ENCODE measurements at places on chromosomes 2 and 18.

- DNase-seq = no peak
Measured at GRCh38 chr2:147373800-147374422, 470.9 kb upstream of the ACVR2A start.

DNA sequence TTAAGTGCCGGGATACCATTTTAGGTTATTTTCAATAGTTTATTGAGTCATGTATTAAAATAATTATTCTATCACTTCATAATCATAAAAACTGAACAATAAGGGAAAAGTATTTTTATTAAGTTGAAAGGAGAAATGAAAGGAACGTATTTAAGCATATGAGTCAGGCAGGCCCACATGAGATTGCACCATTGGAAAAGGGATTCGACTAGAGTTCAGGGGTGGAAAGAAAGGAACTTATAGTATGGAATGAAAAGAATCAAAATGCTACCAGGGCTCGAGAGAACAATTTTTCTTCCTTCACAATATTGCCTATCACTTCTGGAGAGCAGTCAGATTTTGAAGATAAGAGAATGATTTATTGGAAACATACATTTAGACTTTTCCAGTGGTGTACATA is 516.5 kb upstream of the NETO1 start:
- no peak for DNase-seq

GRCh38 chr2:26527726-26528585 is 50.0 kb upstream of the OTOF start:
- DNase-seq = no peak

- no peak for DNase-seq
Measured at GRCh38 chr2:57936216-57936615, 110.4 kb upstream of the VRK2 start.

DNA sequence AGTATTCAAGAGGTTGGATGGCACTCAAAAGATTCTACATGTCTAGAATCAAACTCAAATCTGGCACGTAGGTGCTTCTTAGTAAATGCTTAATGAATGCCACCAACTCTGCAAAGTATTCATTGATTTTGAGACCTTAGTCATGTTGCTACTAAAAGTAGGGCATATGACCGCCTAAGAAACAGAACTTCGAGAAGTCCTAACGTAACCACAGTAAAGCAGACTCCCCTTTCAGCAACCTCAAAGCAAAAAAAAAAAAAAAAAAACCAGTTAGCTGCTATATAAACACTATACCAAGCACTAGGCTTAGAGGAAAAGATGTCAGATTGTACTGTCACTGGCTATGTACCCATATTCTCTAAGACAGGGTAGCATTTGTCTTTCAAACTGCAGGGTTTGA is 33.9 kb downstream of the PTCD3 start:
- no peak for DNase-seq

GRCh38 chr2:219159771-219160185 is 837 bp downstream of the NHEJ1 start:
- no peak for DNase-seq

GRCh38 chr2:98027538-98027937 is 31.8 kb upstream of the TMEM131 start:
- DNase-seq = no peak

- DNase-seq = no peak
Measured at GRCh38 chr2:138652378-138652777, 127.8 kb downstream of the NXPH2 start.

- DNase-seq = no peak
Measured at GRCh38 chr2:98748292-98749065, 17.5 kb upstream of the MGAT4A start.

GRCh38 chr2:207724113-207724512 is 12.7 kb downstream of the CCNYL1 start:
- DNase-seq = no peak

DNA sequence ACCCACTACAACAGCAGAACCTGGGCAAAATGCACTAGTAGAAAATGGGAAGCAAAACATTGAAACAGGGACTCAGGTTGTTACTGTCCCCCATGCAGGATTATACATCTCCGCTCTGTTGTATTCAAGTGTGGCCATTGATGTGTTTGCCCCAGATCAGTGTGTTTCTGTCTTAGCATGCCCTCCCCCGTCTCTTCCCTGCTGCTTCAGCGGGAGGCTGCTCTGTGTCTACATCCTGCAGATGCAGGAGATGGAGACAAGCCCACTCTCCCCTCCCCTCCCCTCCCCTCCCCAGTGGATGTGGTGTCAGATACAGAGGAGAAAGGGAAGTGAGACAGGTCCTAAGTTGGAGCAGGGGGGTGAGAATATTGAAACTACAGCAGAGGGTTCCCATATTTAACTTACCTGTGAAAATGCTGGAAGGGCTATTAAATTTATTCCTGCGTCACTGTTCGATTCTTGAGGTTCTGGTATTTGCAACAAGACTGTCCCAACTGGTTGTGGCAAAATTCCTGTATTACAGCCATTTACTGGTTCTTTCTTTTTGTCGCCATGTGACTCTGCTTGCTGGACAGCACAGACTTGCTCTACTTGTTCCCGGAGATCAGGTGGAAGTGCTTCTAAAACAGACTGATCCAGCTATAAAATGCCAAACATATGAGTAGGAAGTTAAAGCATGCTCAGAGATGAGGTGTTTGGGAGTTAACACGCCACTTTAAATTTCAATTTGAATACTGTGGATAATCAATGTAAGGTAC is 67.0 kb downstream of the EIF5B start:
- DNase-seq = no peak

GRCh38 chr2:8080063-8080462 is 601.8 kb upstream of the ID2 start:
- DNase-seq = no peak

GRCh38 chr18:5420906-5421305 is 122.9 kb downstream of the EPB41L3 start:
- no peak for DNase-seq

DNA sequence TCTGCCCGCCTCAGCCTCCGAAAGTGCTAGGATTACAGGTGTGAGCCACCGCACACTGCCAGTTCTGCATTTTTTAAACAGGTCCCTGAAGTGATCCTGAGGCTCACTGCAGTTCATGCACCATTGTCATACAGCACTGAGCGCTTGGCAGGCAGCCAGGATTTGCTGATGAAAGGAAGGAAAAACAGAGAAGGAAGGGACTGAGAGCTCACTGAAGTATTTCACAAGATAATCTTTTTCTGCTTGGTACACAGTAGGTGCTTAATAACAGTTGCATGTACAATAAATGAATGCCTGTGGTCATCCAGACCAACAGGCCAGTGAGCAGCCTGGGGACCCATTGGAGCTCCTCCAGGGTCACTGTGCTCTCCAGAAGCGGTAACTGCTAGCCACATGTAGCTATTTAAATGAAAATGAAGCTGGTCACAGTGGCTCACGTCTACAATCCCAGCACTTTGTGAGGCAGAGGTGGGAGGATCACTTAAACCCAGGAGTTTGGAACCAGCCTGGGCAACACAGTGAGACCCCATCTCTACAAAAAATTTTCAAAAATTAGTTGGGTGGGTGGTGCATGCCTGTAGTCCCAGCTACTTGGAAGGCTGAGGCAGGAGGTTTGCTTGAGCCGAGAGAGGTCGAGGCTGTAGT is 33.1 kb upstream of the SMAD7 start:
- DNase-seq = no peak

DNA sequence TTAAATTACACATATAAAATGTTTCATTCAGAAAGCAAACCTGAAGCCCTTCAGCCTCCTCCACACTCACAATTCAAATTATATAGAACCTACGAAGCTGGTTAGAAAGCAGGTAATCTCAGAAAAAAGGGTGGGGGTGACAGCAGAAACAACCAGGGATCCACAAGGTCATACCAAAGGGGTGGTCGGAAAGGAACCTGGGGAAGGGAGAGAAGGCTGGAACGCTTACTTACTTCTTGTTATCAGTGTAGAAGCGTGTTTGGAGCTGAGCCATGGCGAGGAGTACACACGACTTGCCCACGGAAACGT is 316 bp downstream of the WDR12 start:
- no peak for DNase-seq

- DNase-seq = no peak
Measured at GRCh38 chr2:106581755-106582147, 94.6 kb downstream of the CD8B2 start.

- DNase-seq = no peak
Measured at GRCh38 chr2:217941886-217942728, 60.7 kb downstream of the TNS1 start.

Measured in activated naive CD8-positive, alpha-beta T cell treated with anti-CD3 and anti-CD28 coated beads, Interleukin-2, amount 10 ng/mL, durations not matched to agents 7 days and 5 days (primary cell).